ENCODE measurements at places on chromosomes 6 and 20.

DNA sequence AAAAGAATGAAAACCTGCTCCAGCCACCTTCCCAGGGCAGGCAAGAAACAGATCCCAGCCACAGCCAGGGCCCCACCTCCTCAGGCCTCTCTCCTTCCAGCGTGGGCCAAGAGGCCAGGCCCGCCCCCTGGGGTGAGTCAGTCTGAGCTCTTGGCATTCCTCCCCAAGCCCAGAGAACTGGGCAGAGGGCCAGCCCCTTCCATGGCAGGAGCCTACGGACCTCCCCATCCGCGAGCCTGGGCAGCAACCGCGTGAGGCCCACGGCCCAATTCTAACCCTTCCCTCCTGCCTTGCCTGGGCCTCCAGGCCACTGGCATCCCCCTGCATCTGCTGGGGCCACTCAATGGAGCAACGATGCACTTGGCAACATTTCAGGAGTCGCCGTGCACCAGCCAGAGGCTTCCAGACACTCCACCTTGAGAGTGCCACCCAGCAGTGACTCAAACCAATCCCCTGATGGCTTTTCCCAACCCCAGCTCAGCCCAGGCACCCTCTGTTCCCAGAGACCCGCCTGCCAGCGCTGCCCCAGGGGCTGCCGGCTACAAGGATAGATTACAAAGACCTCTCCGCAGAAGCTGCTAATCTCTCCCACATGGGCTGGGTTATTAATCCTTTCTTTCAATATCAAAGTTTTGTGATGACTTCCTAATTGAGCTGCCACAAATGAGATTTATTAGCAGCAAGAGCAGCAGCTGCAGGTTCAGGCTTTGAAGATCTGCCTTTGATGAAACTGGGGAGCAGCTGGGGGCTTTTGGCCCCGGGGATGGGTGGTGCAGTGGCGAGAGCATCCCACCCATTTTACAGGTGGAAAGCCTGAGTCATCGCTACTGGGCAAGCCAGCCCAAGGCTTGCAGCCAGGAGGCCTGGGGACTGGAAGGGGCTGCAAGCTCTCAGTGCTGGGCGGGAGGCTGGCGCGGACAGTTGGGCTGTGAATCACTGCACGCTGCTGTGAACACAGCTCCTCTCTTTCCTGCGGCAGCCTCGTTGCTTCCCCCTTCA lies 85.7 kb downstream of the NFATC2 start:
- peak; percentile 89 for DNase-seq

DNA sequence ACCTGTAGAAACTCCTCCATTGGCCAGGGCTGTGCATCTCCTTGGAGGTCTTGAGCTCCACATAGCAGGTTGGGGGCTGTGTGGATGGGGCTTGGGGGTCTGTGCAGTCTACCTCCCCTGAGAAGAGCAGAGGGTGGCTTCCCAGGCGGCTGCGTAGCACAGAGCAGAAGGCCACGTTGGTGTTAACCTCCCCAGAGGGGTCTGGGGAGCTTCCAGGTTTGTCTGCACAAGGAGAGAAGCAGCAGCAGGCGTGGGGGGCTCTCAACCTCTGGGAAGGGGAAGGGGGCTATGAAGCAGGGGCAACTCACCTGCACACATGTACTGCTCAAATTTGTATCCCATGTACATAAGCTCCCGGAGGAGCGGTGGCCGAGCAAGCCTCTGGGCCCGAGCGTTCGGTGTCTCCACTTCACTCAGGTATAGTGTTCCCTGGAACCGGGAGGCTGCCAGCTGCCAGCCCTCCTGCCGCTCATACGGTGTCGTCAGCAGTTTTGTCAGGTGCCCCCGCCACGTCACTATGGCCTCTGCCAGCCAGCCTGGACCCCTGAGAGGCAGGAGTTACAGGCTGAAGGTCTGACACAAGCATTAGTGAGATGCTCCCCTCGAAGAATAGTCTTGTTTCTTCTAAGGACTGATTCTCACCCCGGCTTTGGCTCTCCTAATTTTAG lies 1.2 kb downstream of the DXO start:
- no peak for DNase-seq

GRCh38 chr6:20563377-20563776 lies 29.1 kb downstream of the CDKAL1 start:
- no peak for DNase-seq

DNA sequence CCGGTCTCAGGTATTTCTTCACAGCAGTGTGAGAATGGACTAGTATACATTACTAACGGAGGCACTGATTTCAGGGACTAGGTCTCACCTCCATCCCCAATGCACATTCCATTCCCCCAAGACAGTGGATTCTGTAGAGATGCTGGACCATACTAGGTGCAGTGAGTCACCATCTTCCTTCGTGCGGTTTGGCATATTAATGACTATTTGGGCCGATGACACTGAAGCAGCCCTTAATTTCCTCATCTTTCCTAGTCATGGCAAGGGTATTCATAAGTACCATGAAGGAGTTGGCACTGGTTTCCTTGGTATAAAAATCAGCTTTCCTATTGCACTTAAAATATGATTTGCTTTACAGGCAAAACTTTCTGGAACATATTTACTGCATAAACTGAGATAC lies 121.4 kb upstream of the TRAF3IP2 start:
- DNase-seq = peak; percentile 97

GRCh38 chr20:56870271-56870670 lies 241.2 kb downstream of the TFAP2C start:
- no peak for DNase-seq

GRCh38 chr6:115570331-115570730 lies 490.4 kb downstream of the FRK start:
- peak; percentile 12 for DNase-seq

DNA sequence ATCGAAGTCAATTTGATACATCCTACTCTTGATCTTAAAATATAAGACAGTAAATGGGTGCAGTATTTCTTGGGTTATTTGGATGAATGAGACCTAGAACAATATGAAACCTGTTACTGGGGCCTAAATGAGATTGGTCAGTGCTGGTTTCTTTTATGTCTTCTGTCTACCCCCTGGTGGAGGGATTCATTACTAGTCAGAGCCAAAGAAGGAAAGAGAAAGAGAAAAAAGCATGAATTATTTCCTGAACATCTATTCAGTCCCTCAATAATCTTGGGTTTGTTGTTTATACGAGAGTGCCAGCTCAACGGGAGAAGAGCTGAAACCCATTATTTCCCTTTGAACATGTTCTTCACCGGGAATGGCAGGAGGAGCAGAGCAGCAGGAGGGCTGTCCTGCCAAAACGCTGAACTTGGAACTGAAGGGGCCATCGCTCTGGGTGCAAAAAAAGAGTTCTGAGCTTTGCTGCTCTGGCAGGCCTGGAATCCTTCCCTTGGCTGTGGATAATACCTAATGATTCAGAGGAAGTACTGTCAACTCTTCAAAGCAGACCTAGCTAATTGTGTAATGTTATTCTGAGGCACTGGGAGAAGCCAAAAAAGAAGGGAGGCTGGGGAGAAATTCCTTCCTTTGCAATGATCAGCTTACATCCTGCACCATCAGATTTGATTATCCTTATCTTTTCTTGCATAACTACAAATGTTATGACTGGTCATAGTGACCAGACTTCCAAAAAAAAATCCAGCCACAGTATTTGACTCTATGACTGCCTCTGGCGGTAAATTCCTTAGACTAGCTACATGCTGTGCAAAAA lies 72.0 kb downstream of the BLOC1S5 start:
- peak; percentile 98 for DNase-seq

- no peak for DNase-seq
These were observed 24.3 kb upstream of the IL17A start for GRCh38 chr6:52161689-52162438.

DNA sequence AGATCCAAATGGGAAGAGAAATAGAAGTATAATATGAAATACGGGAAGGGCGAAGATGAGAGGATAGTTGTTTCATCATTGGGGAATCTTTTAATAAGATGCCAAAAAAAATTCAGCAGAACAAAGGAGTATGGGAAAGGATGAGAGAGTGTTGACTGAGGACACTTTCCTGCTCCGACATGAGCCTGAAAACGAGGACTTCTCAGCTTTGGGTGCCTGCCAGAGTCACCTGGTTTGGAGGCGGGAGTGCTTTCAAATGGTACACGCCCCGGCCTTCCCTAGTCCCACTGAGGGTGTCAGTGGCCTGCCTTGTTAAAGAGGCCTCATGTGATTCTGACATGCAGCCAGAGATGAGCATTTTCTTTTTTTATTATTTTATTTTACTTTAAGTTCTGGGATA lies 250.9 kb downstream of the ANKRD60 start:
- no peak for DNase-seq

- no peak for DNase-seq
These were observed 23.1 kb upstream of the SMOC2 start for GRCh38 chr6:168417679-168418557.

DNA sequence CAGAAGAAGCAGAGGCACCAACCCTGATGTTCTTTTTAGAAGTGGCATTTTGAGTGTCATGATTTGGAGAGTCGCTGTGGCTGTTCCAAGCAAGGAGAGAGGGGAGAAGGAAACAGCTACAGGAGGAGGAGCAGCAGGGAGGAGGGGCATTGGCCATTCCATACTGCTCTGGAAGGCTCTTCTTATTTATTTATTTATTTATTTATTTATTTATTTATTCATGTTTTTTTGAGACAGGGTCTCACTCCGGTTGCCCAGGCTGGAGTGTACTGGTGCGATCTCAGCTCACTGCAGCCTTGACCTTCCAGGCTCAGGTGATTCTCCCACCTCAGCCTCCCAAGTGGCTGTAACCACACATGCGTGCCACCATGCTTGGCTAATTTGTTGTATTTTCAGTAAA lies 178.3 kb upstream of the PROKR2 start:
- no peak for DNase-seq

- DNase-seq = no peak
These were observed 30.2 kb upstream of the CST7 start for GRCh38 chr20:24918579-24919566.

- DNase-seq = no peak
These were observed 606.5 kb downstream of the HACE1 start for GRCh38 chr6:104253236-104253635.

DNA sequence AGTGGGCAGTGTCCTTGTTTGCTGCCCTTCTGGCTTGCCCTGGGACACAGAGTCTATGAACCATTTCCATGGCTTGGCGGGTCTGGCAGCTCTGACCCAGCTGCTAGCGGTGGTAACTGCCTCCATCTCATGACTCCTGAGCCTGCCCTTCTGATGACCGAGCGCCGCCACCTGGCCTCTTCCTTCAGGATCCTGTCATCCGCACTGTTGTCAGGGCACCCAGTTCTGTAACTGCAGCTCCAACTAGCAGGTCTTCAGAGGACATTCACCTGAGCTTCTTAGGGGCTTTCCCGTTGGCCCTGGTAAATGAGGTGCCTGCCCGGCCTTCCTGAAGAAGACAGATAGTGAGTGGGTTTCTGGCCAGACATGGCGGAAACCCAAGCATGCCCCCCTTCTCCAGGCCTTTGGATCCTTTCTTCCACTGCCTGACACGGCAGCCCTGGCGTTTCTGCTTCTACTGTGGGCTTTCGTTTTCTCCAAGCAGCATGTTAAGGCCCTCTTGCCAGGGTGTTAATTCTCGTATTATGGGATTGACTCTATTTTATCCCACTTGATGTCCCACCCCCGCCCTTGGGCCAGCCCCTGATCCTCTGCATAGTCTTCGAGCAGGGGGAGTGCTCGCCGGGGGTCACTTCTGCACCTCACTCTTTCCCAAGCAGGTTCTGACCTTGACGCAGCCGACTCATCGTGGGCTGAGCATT lies 24.7 kb downstream of the PACSIN1 start:
- no peak for DNase-seq

- DNase-seq = no peak
These were observed 47.9 kb upstream of the LIN28B start for GRCh38 chr6:104908888-104909525.

- no peak for DNase-seq
These were observed 12.3 kb upstream of the RNF39 start for GRCh38 chr6:30087876-30088275.

DNA sequence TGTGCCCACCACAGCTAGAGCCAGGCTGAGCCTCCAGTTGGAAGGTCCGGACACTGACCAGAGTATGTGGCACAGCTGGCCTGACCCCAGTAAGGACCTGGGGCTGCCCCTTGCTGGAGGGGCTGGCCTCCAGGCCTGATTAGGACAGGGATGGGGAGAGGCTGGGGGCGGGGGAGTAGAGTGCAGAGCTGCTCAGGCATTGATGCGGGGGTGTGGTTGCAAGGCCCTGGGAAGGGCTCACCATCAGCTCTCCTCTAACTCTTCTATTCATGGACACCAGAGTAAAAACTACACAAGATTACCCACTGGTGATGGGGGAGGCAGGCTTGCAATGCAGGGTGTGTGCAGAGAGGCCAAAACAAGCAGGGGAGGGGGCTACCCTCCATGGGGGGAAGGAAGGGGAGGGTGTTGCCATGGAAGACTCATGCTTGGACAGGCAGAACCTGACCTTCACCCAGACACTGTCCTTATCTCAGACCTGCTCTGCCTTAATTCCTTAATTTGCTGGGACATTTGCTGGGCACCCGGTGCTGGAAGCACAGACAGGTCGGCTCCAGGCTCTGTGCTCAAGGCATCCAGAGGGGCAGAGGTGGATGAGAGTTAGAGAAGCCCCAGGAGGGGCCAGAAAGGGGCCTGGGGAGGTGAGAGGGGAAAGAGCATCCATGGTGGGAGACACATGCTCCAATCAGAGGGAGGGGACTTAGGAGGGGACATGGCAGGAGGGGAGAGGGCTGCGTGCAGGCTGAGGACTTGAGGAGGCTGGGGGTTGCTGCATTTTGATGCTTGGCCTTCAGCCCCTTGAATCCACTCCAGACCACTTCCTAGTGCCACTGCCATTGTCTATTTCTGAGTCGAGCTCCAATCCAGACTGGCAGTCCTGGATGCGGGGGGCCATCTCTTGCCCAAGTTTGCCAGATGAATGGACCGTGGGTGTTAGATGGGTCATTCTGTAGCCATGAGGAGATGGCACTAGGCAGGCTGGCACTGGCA lies 7.6 kb upstream of the EMILIN3 start:
- no peak for DNase-seq

GRCh38 chr6:124132256-124132655 lies 328.6 kb downstream of the NKAIN2 start:
- DNase-seq = peak; percentile 1

DNA sequence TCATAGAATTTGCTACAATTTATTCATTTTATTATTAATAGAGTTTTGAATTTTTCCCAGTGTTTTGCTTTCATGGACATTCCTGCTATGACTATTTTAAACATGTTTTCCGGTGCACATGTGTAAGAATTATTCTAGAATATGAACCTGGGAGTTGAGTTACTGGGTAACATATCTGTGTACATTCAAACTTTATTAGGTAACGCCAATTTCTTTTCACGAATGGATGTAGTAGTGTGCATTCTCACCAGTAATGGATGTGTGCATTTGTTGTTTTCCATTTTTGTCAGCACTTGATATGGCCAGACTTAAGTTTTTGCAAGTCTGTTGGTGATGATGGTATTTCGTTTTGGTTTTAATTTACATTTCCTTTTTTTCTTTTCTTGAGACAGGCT lies 118.8 kb downstream of the CDKAL1 start:
- no peak for DNase-seq

- DNase-seq = no peak
These were observed 845 bp downstream of the ENPP1 start for GRCh38 chr6:131808460-131809269.

DNA sequence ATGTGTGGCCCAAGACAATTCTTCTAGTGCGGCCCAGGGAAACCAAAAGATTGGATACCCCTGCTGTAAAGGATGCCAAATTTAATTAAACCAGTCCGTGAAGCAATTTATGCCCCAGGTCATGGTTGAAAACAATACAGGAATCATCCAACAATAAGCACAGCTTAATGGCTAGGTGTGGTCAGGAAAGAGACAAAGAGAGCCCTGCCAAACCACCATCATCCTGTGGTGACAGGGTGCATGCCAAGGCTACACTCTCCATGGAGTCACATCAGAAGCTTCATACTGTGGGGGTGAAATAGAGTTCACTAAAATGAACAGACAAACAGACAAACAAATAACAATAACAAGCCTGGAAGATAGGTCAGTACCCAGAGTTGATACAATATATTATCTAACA lies 62.7 kb downstream of the DZANK1 start:
- peak; percentile 12 for DNase-seq
